Naive B cell (primary cell): ENCODE measurements at places on chromosomes 7 and 10. TPM values are rescaled to one million over a fixed set of nuclear protein-coding genes. Genes with fewer than 3 reads are reported as not detected.

- no peak overlapping the region for H3K4me3 ChIP-seq
- peaks cover 2% of the 10 kb centered on the region for H3K27me3 ChIP-seq
- no peak overlapping the region for H3K27ac ChIP-seq
Measured at GRCh38 chr7:132783824-132784223, 207.6 kb upstream of the PLXNA4 start.

GRCh38 chr7:7978860-7979259, 10.3 kb downstream of the GLCCI1 start:
- no peak for DNase-seq
- peaks cover 33% of the 10 kb centered on the region for H3K4me1 ChIP-seq
- no peaks in the 10 kb centered on the region for H3K27me3 ChIP-seq

NMT2 gene
- 5.0 TPM for polyA plus RNA-seq

IKZF1 gene
- polyA plus RNA-seq, result 205 TPM
